ENCODE measurements at places on chromosomes 5 and 9. TPM values are rescaled to one million over a fixed set of nuclear protein-coding genes. Genes with fewer than 3 reads are reported as not detected.

- DNase-seq = no peak
These were observed 83.3 kb downstream of the AOPEP start for GRCh38 chr9:94809778-94810177.

- no peak for DNase-seq
These were observed 62.1 kb upstream of the VLDLR start for GRCh38 chr9:2559192-2560152.

- DNase-seq = no peak
These were observed 113.8 kb downstream of the RPS23 start for GRCh38 chr5:82164176-82164976.

DNA sequence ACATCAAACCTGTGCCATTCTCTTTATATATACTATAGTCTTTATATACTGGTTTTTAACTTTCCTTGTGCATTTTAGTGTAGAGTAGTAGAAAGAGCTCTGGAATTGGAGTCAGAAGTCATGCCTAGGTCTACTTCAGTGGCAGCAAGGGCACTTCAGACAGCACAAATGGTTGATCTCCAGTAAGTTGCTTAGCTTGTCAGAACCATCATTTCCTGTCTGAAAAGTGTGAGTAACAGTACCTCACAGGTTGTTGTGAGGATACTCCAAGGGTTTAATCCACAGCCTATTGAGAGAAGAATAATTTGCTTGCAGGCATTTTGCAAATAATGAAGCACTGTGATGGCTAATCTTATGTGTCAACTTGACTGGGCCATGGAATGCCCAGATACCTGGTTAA is 95.8 kb upstream of the NR4A3 start:
- no peak for DNase-seq

DNA sequence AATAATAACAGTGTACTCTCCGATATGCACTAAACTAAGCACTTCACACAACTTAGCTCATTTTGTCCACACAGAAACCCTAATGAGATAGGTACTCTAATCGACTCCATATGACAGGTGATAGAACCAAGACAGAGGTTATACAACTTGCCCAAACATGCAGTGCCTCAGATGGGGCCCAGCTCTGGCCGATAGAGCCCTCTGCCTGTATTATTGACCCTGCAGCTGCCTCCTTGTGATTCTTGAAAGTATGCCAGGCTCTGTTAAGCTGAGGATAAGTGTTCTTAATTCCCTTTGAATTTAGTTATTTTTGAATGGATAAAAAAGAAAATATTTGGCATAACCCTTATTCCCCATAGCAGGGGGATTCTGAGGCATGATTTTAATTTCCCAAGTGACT is 78.5 kb downstream of the HMHB1 start:
- DNase-seq = no peak

DNA sequence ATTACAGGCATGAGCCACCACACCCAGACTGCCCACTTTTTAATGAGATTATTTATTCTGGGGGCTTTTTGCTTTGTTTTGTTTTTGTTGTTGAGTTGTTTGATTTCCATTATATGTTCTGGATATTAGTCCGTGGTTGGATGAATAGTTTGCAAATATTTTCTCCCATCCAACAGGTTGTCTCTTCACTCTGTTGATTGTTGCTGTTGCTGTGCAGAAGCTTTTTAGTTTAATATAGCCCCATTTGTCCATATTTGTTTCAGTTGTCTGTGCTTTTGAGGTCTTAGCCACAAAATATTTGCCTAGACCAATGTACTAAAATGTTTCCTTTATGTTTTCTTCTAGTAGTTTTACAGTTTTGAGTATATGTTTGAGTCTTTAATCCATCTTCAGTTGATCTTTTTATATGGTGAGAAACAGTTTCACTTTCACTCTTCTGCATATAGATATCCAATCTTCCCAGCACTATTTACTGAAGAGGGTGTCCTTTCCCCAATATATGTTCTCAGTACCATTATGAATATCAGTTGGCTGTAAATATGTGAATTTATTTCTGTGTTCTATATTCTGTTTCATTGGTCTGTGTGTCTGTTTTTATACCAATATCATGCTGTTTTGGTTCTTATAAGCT is 30.2 kb upstream of the TBCA start:
- DNase-seq = no peak

DNA sequence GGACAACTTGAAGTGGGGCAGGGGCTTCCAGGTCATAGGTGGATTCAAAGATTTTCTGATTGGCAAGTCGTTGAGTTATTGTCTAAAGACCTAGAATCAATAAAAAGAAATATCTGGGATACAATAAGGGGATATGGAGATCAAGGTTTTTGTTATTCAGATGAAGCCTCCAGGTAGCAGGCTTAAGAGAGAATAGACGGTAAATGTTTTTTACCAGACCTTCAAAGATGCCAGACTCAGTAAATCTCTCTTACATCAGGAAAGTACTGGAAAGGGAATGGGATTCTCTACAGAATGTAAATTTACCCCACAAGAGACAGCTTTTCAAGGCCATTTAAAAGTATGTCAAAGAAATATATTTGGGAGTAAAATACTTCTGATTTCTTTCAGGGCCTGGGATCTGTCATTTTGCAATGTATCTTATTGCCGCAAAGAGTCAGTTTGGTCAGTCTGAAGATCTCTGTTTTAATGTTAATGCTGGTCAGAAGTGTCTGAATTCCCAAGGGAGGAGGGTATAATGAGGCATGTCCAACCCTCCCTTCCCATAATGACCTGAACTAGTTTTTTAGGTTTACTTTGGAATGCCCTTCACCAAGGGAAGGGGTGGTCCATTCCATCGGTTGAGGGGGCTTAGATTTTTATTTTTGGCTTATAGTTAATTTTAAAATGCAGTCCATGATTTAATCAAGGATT is 13.6 kb upstream of the LYSMD3 start:
- DNase-seq = no peak

GRCh38 chr9:87824886-87825285 is 57.8 kb upstream of the SPATA31E1 start:
- DNase-seq = no peak

GRCh38 chr9:92508018-92508820 is 25.9 kb upstream of the ASPN start:
- no peak for DNase-seq

The TAF11L5 gene
- not detected for polyA plus RNA-seq

The ACOT12 gene
- not detected for polyA plus RNA-seq
